Hepatocyte (in vitro differentiated cells): ENCODE measurements at places on chromosomes 4 and X. TPM values are rescaled to one million over a fixed set of nuclear protein-coding genes. Genes with fewer than 3 reads are reported as not detected.

The CNGA2 gene
- polyA plus RNA-seq, result not detected in 2 replicates

The RTL9 gene
- 0.65 and 1.3 TPM in 2 replicates for polyA plus RNA-seq

The ODAPH gene
- 3.2 and 5.8 TPM in 2 replicates for polyA plus RNA-seq

DNA sequence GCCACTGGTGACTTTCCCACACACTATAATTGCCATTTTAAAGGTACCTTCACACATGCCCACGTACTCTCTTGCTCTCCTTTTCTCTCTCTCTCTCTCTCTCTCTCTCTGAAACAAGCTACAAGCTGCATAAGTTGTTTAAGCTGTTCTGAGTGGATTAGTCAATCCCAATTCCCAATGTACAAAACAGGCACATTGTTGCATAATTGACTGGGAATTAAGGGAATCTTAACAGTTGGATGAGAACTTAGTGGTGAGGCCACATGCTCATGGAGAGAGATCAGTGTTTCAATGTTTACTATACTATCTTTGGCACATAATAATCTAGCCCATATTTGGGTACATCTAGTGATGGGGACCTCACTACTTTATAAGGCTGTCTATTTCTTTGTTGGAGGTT is 123.3 kb downstream of the ARHGEF9 start:
- DNase-seq, result no peak

GRCh38 chr4:81550388-81550859 is 78.7 kb upstream of the RASGEF1B start:
- DNase-seq, result no peak

GRCh38 chr4:6277935-6278800 is 8.5 kb downstream of the WFS1 start:
- DNase-seq, result no peak

GRCh38 chr4:82774711-82775171 is 23.9 kb downstream of the SCD5 start:
- no peak for DNase-seq

DNA sequence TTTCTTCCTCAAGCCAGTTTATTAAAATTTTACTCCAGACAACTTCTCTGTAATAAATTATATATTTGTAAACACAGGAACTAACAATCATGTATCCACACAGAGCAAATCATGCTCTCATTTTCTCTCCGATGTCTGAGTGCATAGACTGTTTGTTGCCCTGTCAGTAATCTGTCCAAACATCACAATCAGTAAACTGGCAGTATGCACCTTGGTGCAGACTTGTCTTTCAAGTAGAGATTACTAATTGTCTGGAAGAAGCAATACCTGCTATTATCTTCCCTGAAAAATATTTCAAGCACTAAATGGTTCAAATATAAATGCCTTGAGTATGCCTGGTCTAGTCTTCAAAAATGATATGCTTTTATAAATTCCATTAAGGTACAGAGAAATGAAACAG is 1260.9 kb downstream of the C4orf33 start:
- no peak for DNase-seq

DNA sequence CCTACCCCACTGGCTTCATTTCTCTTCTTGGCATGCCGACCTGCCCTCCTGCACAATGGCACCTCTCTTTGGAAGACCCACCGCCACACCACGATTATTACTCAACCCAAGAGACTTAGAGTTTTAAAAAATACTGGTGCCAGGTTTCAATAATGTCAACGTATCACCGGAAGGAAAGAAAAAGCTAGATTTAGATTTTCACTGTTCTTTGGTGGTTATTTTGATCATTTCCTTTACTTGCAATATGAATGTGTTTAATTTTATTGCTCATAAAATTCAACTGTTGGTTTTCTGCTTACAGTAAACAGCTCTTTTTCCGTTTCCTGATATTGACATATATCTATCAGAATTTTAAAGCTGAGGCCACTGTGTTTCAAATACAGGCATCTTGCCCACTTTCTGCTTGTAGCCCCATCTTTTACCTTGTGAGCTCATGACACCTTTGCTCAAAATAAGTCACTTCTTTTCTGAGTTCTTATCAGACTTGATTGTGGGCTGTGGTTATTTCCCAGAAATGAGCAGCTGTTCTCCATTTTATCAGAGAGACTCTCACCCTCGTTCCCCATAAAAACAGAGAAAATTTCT is 439.1 kb downstream of the INPP4B start:
- DNase-seq, result no peak

GRCh38 chrX:15881381-15881897 is 26.8 kb upstream of the AP1S2 start:
- DNase-seq, result peak; percentile 44

GRCh38 chr4:41133454-41134018 is 80.8 kb downstream of the APBB2 start:
- DNase-seq, result no peak

DNA sequence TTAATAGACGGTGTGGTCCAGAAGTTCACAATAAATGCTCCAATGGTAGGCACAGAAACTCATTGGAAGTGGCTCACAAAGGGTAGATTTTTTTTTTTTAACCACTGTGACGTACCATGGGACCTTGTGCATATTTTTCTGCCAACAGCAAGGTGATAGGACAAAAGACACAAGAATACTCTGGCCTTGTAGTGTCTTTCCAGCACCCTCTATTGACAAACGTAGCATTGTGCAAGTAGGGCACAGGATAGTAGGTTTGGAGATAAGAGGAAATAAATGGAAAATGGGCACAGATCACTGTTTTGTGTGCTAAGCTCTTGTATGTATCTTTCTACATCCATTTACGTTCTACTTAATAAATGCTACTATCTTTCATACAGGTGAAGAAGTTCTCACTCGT is 2054.9 kb downstream of the PCDH7 start:
- DNase-seq, result peak; percentile 42
